ENCODE measurements at places on chromosomes 13 and 19. TPM values are rescaled to one million over a fixed set of nuclear protein-coding genes. Genes with fewer than 3 reads are reported as not detected.

DNA sequence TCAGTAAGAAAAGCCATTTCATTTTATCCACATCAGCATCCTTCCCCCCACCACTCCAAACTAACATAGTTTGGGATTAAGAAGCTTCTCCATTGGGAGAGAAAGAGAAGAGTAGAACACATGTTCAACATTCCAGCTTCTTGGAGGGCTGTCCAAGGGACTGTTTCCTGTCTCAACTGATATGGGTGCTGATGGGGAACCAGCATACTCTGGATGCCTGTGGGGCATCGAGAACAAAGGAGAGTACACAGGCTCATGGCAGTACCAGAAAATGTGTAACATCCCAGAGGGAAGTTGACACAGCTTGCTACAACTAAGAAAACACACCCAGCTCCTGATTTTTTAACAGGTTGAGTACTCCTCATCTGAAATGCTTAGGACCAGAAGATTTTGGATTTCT lies 24.7 kb downstream of the SUCLA2 start:
- no peak for DNase-seq

DNA sequence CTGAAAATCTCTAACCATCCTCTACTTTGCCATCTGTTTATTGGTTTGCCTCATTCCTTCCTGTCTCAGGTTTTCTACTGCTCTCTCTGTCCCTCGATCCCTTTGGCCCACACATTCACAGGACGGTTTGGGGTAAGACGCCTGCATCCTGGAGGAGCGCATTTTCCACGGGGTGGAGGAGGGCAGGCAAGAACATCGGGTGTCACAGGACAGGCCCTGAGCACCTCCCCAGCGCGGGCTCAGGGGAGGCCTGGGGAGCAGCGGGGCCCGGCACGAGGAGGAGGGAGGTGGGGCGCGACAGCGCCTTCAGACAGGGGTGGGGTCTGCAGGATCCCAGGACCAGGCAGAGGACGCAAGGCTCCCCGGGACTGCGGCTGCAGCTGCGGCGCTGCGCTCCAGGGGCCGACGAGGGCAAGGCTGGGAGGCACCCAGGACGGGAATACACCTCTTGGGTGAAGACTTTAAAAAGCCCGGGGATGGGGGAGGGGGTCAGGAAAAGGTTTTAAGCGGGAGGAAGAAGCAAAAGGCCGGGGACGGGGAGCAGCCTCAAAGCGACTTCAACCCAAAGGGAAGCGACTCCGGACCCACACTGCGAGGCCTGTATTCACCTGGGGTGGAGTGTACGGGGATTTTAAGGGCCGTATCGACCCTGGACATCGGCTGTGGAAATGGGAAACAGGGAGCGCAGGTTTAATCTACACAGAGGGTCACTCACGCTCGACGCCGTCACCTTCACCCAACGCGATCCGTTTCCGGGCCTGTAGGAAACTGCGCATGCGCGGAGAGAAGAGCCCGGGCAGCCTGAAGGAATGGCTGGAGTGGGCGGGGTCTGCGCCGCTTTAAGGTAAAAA lies at the start of gene ZNF415:
TSS of gene ZNF415 (minus strand) at position 770 of the 851 bp plus-strand sequence. CDS start 10,234 bp downstream, outside the sequence.
- peak; percentile 21 for DNase-seq

GRCh38 chr19:57002195-57002601 lies 117.6 kb upstream of the USP29 start:
- DNase-seq = no peak

Gene PLPPR3
- total RNA-seq = not detected

DNA sequence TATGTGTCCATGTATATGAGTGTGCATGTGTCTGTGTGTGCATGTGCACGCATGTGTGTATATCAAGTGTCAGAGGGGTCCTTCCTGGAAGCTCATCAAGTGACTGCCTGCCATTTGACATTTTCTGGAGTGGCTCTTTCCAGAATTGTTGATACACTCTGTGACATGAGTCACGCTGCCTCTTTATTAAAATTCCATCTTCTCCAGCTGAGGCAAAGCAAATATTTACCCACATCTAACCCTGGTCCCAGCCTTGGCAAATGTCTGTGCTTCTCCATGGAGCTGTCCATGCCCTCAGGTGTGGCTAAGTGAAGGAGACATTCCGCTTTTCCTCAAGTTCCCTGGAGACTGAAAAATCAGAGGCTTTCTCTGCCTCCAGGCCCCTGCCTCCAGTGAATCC lies 88.2 kb upstream of the MBNL2 start:
- no peak for DNase-seq

- no peak for DNase-seq
These were observed 737.4 kb downstream of the UQCRFS1 start for GRCh38 chr19:28475525-28475924.

DNA sequence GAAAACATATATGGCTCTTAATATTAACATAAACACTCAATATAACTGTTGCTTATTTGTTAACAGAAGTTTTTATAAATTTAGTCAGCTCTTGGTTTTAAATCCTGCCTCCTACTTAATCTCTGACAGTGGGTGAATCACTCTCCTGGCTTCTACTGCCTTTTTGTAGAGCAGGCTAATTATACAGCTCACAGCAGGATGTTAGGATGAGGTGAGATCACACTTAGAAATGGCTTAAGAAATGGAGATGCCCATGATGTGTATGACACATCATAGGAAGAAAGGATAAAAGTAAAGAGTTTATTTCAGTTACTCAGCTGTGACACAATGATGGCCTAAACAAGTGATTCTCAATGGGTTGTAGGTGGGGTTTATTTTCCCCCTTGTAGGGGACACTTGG lies 345.6 kb downstream of the SPRY2 start:
- no peak for DNase-seq
